Activated T-helper 17 cell treated with anti-CD3 and anti-CD28 coated beads, Interleukin-2, amount 50 U/mL, for 72 hours (primary cell): ENCODE measurements at places on chromosomes 7 and 10. TPM values are rescaled to one million over a fixed set of nuclear protein-coding genes. Genes with fewer than 3 reads are reported as not detected.

The CALCR gene
- total RNA-seq = not detected

GRCh38 chr10:59709395-59710125 lies at the start of gene SLC16A9:
Gene SLC16A9 (minus strand): TSS chr10:59709850. CDS start chr10:59684291, 25,559 bp downstream.
- ATAC-seq = peak; percentile 82

The EMX2 gene
- not detected for total RNA-seq

- ATAC-seq = no peak
These were observed 70.0 kb downstream of the ALOX5 start for GRCh38 chr10:45444022-45444421.

GRCh38 chr7:20276705-20277472 lies 53.8 kb upstream of the ITGB8 start:
- ATAC-seq = peak; percentile 61

DNA sequence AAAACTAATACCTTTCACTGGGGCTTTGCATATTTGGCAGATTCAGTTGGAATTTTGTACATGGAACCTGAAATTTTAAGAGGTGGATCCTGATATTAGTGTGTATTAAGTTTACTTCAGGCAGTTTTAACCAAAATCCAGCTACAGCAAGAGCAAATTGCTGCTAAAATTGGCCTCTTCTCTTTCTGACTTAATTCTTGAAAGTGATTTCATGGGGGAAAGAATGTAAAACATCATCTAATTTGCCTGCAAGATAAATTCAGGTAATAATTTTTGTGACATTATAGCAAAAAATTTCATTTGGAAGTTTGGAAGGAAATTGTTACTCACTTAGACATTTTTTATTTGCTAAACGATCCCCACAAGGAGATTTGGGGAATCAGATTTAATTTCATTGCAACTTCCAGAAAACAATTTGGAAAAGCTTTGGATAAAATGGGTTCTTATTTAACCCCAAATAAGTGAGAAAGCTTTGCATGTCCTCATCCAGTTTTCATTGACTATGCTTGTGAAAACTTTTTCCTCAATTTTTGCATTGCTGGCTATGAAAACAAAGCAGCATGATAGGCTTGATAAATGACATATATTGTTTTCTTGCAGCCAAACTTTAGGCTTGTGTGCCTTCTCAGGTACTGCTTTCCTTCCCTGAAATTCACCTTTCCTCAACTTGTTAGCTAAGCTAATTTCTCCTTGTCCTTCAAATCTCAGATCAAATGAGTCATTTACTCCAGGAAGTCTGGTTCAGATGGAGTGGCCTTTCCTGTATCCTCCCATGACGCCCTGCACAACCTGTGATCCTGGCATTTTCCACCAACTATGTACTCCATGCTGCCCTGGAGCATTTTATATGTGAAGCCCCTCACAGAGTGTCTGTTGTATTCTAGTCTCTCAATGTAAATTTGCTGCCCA lies 27.4 kb upstream of the ZNF438 start:
- ATAC-seq = no peak

DNA sequence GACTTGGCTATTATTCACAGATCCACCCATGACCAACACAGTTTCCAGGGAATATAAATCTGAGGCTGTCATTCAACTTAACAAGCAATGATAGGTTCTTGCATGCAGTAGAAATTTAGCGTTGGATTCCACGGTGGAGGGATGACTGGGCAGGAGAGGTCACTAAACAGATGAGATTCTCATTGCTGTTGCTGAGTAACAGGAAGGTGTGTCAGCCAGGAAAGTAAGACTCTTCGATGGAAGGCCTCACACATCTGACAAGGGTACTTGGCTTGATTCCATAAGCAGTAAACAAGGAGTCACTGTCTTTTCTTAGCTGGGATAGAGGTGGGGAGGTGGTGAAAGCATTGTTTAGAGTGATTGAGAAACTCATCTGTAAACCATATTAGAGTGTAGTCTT lies 1152.0 kb downstream of the SORCS3 start:
- ATAC-seq = no peak

The CYP26A1 gene
- 0.40 TPM for total RNA-seq

The SHTN1 gene
- 0.28 TPM for total RNA-seq

DNA sequence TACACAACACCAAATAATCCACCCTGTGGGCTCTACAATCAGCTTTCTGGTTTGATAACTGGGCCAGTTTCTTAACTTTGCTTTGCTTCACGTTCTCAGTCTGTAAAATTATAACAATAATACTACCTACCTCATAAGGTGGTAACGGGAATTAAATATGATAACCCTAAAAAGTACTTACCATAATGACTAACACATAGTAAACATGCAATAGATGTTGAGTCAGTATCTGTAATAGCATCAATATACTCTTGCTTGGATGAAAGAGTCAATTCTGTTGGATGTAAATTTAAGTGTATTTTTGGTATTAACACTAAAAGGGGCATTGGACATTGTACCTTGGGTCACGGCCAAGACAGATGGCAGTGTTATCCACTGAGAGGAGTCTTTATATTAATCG lies 160.5 kb downstream of the FOXP2 start:
- ATAC-seq = no peak

DNA sequence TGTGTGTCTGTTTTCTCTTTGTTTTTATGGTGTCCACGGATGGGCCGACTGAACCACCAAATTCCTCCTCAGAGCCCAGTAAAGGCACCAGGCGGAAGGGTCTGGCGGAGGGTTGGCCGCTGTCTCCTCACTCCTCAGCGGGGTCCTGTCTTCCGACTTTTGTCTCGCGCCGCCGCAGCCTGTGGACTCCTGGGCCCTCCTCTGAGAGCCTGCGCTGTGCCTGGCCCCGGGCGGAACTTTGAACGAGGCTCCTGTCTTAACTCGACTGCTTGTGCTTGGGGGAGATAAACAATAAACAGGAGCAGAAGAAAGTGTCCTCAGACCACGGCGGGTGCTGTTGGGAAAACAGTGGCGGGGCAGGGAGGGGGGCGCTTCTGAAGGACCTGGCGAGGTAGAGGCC lies 2.2 kb upstream of the FAM20C start:
- no peak for ATAC-seq

- ATAC-seq = no peak
These were observed 35.6 kb upstream of the CHCHD3 start for GRCh38 chr7:133117452-133117851.

DNA sequence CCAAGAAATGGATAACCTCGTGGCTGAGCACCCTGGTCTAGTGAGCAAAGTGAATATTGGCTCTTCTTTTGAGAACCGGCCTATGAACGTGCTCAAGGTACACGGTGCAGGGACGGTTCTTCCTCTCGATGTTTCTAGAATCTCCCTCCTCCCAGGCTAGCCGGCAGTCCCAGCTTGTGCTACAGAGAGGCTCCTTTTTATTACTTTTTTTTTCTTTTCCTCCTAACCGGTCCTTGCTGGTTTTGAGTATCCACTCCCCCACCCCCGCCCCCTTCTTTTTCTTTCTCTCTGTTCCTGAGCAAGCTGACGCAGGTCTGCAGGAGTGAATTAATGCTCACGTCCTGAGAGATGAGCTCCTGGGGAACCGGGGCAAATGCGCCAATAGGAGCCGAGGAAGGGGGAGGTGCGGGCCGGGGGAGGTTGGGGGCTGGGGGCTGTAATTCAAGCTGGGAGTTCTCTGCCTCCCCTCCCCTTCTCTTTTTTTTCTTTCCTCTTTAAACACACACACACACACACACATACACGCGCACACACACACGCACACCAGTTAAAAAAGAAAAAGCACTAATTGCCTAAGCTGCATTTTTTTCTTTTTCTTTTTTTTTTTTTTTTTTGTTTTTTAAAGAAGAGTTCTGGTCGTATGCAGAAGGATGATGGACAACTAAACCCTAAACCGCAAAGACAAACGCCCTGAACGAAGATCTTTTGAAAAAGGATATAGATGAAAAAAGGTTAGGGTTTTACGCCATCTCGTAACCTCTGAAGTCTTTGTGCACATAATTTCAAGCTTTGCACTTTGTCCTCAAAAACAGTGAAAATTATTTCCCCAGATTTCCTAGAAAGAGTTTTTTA lies 6.6 kb downstream of the CPA2 start:
- no peak for ATAC-seq

- peak; percentile 49 for ATAC-seq
These were observed 841 bp downstream of the GLUD1 start for GRCh38 chr10:87093632-87094372.

- no peak for ATAC-seq
These were observed 55.2 kb downstream of the ELFN1 start for GRCh38 chr7:1725199-1725690.

The DPP6 gene
- not detected for total RNA-seq

DNA sequence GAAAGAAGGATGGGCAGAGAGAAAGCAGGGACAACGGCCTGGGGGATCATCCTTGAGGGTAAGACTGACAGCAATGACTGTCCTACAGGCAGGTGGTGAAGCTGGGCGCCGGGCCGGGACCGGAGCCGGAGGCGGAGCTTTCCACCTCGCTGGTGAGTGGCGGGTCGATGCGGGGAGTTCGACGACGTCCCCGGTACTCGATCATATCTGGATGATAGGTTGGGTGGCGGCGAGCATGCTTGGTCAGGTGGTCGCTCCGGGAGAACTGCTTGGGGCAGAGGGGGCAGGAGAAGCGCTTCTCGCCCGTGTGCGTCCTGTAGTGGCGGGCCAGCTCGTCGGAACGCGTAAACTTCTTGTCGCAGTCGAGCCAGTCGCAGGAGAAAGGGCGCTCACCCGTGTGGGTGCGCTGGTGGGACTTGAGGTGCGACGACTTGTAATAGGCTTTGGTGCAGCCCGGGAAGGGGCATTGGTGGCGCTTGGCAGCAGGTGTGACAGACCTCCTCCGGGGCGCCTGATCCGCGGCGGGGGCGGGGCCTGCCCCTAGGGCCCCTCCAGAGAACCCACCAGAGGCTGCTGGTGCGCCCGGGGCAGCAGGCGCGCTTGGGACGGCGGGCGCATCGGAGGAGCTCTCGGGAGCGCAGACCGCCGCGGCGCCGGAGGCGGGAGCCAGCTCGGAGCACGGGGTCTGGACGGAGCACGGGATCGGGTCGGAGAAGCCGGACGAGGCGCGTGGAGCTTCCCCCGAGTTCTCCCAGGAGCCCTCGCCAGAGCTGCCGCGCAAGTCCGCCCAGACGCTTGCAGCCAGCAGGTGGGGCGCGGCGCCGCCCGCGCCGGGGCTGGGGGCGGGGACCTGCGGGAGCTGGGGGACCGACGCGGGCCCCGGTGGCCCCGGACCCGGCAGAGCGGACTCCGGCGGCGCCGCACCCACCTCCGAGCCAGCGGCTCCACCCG lies 752 bp downstream of the KLF14 start:
- ATAC-seq = peak; percentile 35

- ATAC-seq = no peak
These were observed 73.3 kb downstream of the ZMIZ1 start for GRCh38 chr10:79142064-79142491.

- ATAC-seq = no peak
These were observed 334.8 kb downstream of the DNAJB6 start for GRCh38 chr7:157671358-157672255.

DNA sequence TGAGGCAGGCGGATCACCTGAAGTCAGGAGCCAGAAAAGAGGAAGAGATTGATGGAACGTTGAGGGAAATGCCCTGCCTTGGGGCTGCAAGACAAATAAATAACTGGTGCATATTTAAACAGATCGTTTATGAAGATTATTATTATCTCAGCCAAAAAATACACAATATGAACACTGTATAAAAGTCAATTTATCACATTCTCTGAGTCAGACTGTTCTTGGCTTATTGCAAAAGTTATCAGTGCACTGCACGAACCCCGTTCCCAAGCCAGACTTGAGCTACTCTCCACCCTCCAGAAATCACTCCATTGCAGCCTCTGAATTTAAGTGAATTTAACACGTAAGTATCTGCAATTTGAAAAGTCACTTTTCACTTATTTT lies 1.6 kb downstream of the DNMBP start:
- ATAC-seq = no peak

The GARIN1A gene
- 1.8 TPM for total RNA-seq

GRCh38 chr10:6778992-6779701 lies 199.1 kb upstream of the PRKCQ start:
- peak; percentile 65 for ATAC-seq

The PLPP4 gene
- not detected for total RNA-seq

DNA sequence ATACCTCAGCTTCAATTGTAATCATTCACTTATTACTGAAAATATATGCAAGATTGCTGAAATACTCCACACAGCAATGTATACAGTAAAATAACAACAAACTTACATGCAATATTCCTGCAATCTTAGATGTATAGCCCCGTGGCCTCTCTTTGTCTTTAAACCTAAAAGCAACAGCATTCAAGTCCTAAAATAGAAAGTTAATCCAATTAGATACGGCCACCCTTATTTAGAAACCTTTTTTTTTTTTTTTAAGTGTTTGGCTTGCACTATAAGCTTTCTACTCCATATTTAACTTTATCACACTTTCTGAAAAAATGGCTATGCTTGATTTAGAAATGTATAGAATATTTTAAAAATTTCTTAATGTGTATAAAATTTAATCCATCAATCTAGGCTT lies 67.6 kb downstream of the IDE start:
- no peak for ATAC-seq

The PDK4 gene
- total RNA-seq = not detected

DNA sequence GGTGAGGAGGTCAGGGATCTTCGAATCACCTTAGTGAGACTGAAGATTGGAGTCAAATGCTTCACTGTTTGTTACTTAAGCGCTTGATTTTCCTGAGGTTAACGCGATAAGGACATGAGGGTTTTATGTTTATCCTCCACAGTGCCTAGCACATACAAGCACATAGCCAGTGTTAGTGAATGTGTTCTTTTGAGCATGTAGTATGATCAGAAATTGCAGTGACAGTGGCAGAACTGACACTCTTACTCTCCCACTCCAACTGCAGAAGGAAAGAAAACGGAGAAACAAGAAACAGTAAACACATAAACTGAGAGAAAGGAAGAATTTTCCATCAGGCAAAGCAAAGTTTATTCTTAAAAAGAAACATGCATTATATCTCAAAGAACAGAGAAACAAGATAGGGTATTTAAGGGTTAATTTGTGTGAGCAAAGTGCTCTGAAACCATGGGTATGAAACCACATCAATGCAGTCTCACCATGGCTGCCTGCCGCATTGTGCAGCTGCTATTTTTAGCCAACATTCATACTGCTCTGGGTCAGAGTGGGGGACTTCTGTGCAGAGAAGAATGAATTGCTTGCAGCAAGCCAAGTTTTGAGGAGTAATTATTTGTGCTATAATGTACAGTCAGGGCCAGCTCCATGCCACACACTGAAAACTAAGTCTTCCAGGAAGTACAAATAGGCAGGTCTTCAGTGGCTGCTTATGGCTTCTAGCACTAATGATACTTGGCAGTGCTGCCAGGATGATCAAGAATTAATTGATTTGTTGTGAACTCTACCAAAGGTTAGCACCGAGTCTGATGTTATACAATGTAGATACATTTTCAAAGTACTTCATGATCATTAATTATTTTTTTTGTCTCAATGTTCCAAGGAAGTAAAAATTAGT lies 152.0 kb downstream of the MACC1 start:
- no peak for ATAC-seq
